Activated CD8-positive, alpha-beta memory T cell treated with anti-CD3 and anti-CD28 coated beads, Interleukin-2, amount 10 ng/mL, durations not matched to agents 7 days and 5 days (primary cell): ENCODE measurements at places on chromosomes 13 and 19.

- H3K4me1 ChIP-seq, result peaks cover 6% of the 10 kb centered on the region
- DNase-seq, result no peak
- H3K27me3 ChIP-seq, result peaks cover 5% of the 10 kb centered on the region
- no peaks in the 10 kb centered on the region for H3K36me3 ChIP-seq
- H3K27ac ChIP-seq, result no peak overlapping the region
Measured at GRCh38 chr13:28620011-28620830, 38.7 kb upstream of the POMP start.

GRCh38 chr19:47699360-47699917, 13.8 kb upstream of the EHD2 start:
- peaks cover 2% of the 10 kb centered on the region for H3K4me1 ChIP-seq
- no peaks in the 10 kb centered on the region for H3K27me3 ChIP-seq
- DNase-seq, result peak; percentile 62
- no peak overlapping the region for H3K27ac ChIP-seq
- peaks cover 2% of the 10 kb centered on the region for H3K36me3 ChIP-seq
- H3K4me3 ChIP-seq, result no peak overlapping the region

- peaks cover 8% of the 10 kb centered on the region for H3K4me1 ChIP-seq
- no peak overlapping the region for H3K4me3 ChIP-seq
- no peaks in the 10 kb centered on the region for H3K27me3 ChIP-seq
- H3K27ac ChIP-seq, result no peak overlapping the region
- H3K36me3 ChIP-seq, result peaks cover 11% of the 10 kb centered on the region
- no peak for DNase-seq
Measured at GRCh38 chr13:51731759-51732158, 72.2 kb downstream of the DHRS12 start.

GRCh38 chr13:63408331-63409189, 1992.9 kb upstream of the PCDH20 start:
- no peak for DNase-seq
- H3K27me3 ChIP-seq, result no peaks in the 10 kb centered on the region
- no peaks in the 10 kb centered on the region for H3K4me1 ChIP-seq
- H3K4me3 ChIP-seq, result no peak overlapping the region

DNA sequence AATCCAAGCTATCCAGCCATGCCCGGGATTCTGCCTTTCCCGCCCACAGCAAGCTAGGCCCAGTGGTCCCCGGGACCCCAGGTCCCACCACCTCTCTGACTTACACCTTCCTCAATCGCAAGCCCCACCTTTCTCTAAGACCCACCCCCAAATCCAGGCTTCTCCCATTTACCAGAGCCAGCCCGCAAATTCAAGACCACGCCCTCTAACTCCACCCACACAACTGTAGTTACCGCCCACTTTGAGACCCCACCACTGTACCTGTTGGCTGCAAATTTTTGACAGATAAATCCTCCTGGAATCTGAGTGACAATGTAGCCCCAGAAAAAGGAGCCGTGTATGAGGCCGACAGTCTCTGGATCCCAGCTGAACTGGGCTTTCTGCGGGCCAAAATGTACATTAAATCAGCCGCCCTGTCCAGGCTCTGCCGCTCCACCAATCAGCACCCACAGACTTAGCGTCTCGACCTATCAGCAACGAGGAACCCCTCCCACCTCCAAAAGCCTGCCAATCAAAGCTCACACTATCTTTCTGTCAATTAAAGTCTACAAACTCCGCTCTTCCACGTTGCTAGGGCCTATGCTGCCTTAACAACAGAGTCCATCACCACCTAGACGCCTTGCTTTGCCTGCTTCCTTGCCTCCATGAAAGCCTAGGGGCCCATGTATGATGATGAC, 6.3 kb downstream of the SLC17A7 start:
- H3K27me3 ChIP-seq, result peaks cover 95% of the 10 kb centered on the region
- DNase-seq, result no peak
- H3K27ac ChIP-seq, result no peak overlapping the region
- H3K36me3 ChIP-seq, result peaks cover 3% of the 10 kb centered on the region

DNA sequence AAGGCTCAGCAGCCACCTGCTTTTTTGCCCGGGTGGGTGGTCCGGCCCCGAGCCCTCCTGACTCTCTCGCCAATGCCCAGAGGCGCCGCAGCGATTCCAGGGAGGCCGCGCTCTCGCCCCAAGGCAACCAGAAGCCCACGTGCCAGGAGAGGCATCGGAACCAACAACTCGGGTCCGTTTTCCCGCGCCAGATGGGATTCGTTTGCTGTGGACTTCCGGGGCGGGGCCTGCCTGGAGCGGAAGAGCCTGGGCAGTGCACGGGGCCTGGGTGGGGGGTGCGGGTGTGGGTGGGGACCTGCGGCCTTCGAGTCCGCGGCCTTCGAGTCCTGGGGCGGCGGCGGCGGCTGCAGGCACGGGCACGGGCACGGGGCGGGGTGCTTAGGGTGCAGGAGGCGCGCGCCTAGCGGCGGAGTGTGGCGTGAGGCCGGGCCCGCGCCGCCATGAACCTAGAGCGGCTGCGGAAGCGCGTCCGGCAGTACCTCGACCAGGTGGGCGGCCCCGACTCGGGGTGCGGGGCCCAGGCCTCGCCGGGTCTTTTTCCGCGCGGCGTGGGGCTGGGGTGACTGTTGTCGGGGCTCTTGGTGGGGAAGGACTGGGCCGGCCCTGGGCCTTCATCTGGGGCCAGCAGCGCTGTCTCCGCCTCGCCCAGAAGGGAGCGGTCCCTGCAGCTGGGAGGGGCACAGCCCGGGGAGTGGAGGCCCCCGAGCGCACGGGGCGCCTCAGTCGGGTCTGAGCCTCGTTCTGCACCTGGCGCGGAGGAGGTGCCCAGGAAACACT, at the start of gene CDC16:
Gene CDC16, plus strand, starts transcription at position 253 of the 777 bp plus-strand sequence. Its CDS starts 188 bp downstream, at position 441.
- peak within 1 kb of the TSS; percentile 79 for H3K27ac ChIP-seq
- H3K27me3 ChIP-seq, result peaks cover 8% of the 10 kb centered on the region
- peaks cover 25% of the 10 kb centered on the region for H3K36me3 ChIP-seq

DNA sequence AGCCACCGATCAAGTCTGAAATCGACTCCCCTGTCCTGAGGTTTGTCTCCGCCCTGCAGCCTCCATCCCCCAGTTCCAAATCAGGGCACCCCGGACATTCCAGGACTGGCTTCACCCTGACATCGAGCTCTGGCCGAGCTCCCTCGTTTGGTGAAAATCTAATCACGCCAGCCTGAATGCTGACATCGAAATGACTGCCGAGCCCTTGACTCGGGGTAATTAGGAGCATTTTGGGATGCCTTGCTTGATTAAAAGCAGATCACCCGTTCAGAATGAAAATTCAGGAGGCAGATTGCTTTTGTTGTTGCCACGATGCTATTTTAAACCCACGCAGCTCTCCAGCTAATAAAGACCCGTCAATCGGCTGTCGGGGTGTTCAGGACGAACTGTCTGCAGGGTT, 34.3 kb downstream of the ZNRF4 start:
- H3K4me1 ChIP-seq, result no peaks in the 10 kb centered on the region
- no peaks in the 10 kb centered on the region for H3K36me3 ChIP-seq
- peaks cover 19% of the 10 kb centered on the region for H3K27me3 ChIP-seq
- no peak for DNase-seq

DNA sequence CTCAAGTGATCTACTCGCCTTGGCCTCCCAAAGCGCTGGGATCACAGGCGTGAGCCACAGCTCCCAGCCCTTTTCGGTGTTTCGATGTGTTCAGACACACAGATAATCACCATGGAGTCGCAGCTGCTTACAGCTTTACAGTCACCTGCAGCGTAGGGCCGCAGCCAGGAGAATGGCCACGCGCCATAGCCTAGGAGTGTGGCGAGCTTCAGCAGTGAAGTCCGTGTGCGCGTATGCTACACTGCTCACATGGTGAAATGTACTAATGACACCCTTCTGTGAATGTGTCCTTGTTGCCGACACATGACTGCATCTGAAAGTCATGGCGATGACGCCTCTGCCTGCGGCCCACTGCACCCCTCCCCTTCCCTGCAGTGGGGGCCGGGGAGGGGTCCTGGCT, 23.6 kb downstream of the AP3D1 start:
- H3K27ac ChIP-seq, result no peak overlapping the region
- no peak for DNase-seq
- H3K36me3 ChIP-seq, result peaks cover 24% of the 10 kb centered on the region
- no peaks in the 10 kb centered on the region for H3K4me1 ChIP-seq

GRCh38 chr13:20456737-20457136, 68.9 kb downstream of the CRYL1 start:
- no peak for DNase-seq
- H3K4me3 ChIP-seq, result no peak overlapping the region
- H3K4me1 ChIP-seq, result peaks cover 23% of the 10 kb centered on the region
- peaks cover 12% of the 10 kb centered on the region for H3K36me3 ChIP-seq

GRCh38 chr13:61415749-61416148, at the start of gene PCDH20:
Gene PCDH20, minus strand, starts transcription at chr13:61415849. Its CDS starts 691 bp downstream, at chr13:61415158.
- H3K4me3 ChIP-seq, result no peak within 1 kb of the TSS
- no peaks in the 10 kb centered on the region for H3K36me3 ChIP-seq
- no peak for DNase-seq
- no peaks in the 10 kb centered on the region for H3K4me1 ChIP-seq

GRCh38 chr13:113186061-113186900, 22.2 kb downstream of the PCID2 start:
- H3K27ac ChIP-seq, result peak overlapping the region; percentile 63
- H3K27me3 ChIP-seq, result no peaks in the 10 kb centered on the region
- H3K4me1 ChIP-seq, result peaks cover 60% of the 10 kb centered on the region

GRCh38 chr19:48249502-48250014, 6.2 kb downstream of the CARD8 start:
- H3K27me3 ChIP-seq, result no peaks in the 10 kb centered on the region
- peak overlapping the region; percentile 98 for H3K27ac ChIP-seq
- peaks cover 64% of the 10 kb centered on the region for H3K36me3 ChIP-seq
- H3K4me3 ChIP-seq, result peak overlapping the region; percentile 87
- peak; percentile 90 for DNase-seq

DNA sequence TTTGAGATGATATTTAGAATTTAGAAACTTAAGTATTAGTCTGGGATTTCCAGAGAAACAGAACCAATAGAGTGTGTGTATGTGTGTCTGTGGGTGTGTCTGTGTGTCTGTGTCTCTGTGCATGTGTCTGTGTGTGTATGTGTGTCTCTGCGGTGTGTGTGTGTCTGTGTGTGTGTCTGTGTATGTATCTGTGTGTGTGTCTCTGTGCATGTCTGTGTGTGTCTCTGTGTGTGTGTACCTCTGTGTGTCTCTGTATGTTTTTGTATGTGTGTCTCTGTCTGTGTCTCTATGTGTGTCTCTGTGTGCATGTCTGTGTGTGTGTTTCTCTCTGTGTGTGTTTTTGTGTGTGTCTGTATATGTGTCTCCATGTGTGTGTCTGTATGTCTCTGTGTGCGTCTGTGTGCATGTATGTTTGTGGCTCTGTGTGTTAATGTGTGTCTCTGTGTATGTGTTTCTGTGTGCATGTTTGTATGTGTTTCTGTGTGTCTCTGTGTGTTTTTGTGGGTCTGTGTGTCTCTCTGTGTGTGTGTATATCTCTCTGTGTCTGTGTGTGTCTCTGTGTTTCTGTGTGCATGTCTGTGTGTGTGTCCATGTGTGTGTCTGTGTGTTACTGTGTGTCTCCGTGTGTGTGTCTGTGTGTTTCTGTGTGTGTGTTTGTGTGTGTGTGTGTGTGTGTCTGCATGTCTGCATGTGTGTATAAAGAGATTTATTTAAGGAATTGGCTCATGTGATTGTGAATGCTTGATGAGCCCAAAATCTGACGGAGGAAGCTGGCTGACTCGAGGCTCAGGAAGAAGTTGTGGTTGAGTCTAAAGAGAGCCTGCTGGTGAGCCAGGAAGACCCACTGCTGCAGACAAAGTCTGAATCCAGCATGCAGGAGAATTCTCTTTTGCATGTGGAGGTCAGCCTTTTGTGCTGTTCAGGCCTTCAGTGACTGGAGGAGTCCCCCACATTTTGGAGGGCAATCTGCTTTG, 22.2 kb downstream of the GPR42 start:
- no peak overlapping the region for H3K27ac ChIP-seq
- no peak for DNase-seq
- H3K4me1 ChIP-seq, result no peaks in the 10 kb centered on the region

DNA sequence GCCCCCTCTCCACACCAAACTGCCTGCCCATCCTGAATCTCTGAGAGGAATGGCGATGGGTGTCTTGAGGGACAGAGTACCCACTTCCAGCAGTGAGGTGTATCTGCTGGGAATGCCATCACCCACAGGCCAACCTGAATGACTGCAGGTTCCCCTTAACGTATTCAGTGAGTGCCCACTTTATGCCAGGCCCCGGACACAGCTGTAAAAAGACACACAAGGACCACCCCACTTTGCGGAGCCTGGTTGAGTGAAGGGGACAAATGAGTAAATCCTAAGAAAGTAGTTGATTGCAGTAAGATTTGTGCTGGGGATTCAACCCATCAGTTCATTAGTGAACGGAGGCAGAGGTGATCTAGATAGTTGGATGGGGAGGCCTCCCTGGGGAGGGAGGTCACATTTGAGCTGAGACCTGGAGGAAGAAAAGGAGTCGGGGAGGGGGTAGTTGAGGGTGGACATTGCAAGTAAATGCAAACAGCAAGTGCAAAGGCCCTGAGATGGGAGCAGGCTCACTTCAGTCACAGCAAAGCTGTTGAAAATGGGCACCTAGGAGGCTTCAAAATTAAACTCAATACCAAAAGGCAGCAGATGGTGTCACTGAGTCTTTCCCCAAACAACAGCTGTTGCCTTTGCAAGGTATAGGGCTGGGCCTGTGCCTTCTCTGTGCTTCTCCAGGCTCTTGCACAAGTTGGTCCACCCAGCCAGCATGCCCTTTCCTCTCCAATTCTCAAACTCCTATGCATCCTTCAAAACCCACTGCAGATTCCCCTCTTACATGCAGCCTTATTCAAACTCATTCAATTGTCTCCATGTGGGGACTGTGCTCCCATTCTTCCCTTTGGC, 4.3 kb downstream of the GDF15 start:
- H3K4me3 ChIP-seq, result no peak overlapping the region
- H3K27ac ChIP-seq, result no peak overlapping the region
- H3K4me1 ChIP-seq, result peaks cover 24% of the 10 kb centered on the region
- peaks cover 59% of the 10 kb centered on the region for H3K27me3 ChIP-seq
- no peaks in the 10 kb centered on the region for H3K36me3 ChIP-seq

DNA sequence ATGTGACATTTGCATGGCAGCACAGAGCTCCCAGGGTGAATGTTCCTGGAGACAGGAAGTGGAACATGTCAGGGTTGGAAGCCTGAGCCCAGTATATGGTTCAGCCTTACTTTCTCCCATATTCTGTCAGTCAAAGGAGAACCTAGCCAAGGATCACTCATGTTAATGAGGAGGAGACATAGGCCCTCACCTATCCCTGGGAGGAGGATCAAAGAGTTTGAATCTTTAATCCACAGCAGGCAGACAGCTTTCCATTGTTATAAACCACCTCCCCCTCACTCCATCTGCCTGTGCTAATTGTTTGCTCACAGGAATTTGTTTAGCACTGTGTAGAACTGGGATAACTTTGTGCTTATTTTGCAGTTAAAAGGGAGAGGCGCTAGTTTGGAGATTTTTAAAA, 1069.1 kb downstream of the EFNB2 start:
- no peaks in the 10 kb centered on the region for H3K36me3 ChIP-seq
- H3K4me1 ChIP-seq, result no peaks in the 10 kb centered on the region

GRCh38 chr13:113739527-113740285, 19.3 kb upstream of the TMEM255B start:
- peaks cover 26% of the 10 kb centered on the region for H3K27me3 ChIP-seq
- H3K4me3 ChIP-seq, result no peak overlapping the region
- DNase-seq, result no peak
- no peak overlapping the region for H3K27ac ChIP-seq

- DNase-seq, result no peak
- no peak overlapping the region for H3K4me3 ChIP-seq
- H3K27ac ChIP-seq, result no peak overlapping the region
- H3K4me1 ChIP-seq, result no peaks in the 10 kb centered on the region
Measured at GRCh38 chr13:89750371-89750770, 1597.1 kb upstream of the MIR17HG start.

- peaks cover 18% of the 10 kb centered on the region for H3K4me1 ChIP-seq
- H3K27ac ChIP-seq, result peak overlapping the region; percentile 57
- no peaks in the 10 kb centered on the region for H3K27me3 ChIP-seq
- DNase-seq, result no peak
- no peak overlapping the region for H3K4me3 ChIP-seq
Measured at GRCh38 chr19:55265723-55266386, 7.0 kb upstream of the PPP6R1 start.
